ENCODE measurements at places on chromosomes 2 and 18.

GRCh38 chr2:64779117-64779690 is 125.5 kb upstream of the SERTAD2 start:
- no peak for DNase-seq

DNA sequence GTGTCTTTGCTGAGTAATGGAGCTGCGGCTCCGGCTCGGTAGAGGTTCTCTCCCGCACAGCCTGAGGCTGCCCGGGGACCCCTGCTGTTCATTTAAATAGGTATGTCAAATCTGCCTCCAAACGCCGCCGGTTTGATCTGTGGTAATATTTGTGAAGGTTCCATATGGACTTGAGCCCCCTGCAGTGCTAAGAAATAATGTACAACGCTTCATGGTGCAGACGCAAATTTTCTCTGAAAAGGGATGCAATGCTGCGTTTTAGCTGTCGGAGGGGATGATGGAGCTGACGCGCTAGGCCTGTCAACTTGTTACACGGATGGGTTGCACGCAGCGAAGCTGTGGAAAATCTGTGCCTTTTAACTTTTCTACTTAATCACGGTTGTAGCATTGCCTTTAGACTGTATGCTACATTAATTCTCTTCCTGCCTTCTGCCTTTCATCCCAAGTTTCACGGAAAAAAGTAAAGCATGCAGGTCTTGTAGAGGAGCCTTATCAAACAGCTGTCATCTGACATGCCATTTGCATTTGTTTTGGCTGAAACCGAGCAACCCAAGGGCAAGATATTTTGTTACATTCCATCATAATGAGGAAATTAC is 43.2 kb downstream of the MRPS9 start:
- DNase-seq: no peak

DNA sequence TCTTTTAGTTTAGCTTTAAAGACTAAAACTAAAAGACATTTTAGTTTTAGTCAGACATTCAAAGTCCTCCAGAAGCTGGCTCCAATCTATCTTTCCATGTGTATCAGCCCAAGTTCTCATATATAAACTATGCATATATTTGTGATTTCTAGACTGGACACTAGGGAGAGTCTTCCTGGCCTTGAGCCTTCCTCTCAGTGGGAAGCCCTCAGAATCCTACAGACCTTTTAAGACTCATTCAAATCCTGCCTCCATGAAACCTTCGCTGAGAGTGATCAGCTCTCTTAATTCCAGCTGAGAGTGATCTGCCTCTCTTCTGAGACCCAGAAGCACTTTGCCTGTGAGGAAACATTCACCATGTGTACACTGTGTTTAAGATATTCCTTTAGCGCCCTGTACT is 452.7 kb downstream of the TGIF1 start:
- no peak for DNase-seq

GRCh38 chr2:206693399-206694137 is 24.6 kb downstream of the DYTN start:
- DNase-seq: no peak

DNA sequence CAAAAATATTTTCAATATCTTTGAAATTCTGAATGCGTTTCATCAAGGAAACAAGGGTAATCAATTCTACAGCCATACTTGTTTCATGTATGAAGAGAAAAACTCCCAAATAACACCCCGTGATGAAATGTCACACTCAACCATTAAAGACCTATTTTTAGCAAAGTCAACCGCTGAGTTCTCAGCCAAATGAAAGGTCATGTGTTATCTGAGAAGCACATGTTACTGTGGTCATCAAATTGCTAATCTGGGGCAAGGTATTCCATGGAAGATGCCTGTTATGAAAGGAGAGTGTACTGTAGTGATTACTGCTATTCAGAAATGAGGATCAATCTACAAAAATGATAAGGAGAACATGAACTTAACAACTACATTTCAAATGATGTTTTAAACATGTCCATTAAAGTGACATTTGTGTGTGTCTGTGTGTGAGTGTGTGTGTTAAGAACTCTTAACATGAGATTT is 126.7 kb downstream of the BCL2 start:
- no peak for DNase-seq

- DNase-seq: no peak
Observed at GRCh38 chr2:16090650-16091575, 150.6 kb downstream of the MYCN start.

GRCh38 chr2:15472133-15472532 is 89.0 kb downstream of the NBAS start:
- no peak for DNase-seq

GRCh38 chr2:132621131-132621875 is 48.7 kb downstream of the LYPD1 start:
- DNase-seq: no peak

GRCh38 chr2:182280118-182280517 is 146.7 kb downstream of the PDE1A start:
- DNase-seq: no peak

GRCh38 chr2:69514819-69515218 is 77.6 kb upstream of the NFU1 start:
- no peak for DNase-seq

- DNase-seq: no peak
Observed at GRCh38 chr2:101310834-101311695, 2.6 kb upstream of the RNF149 start.

DNA sequence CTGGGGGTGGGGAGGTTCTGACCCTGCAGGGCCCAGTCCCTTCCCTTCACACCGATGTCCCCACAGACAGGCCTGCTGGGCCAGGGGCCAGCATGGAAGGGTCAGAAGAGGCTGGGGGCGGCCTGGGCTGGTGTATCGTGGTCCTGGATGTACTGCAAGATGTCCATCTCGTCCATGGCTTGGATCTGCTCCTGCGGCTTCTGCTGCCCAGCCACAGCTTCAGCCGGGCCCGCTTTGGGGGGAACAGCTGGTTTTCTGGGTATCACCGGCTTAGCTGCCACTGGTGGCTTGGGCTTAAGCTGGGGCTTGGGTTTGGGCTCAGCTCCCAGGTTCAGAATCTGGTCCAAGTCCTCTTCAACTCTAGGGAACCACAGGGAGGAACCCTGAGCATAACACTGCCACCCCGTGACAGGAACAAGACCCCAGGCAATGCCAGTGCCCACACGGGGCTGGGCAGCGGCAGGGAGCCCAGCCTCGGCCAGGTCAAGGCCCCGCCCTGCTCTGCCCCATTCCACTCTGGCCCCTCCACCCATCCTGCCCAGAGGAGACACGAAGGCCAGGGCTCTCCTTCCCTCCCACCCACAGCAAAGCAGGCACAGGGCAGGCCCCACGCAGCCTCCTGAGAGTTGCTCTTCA is 31.9 kb downstream of the HS1BP3 start:
- no peak for DNase-seq

DNA sequence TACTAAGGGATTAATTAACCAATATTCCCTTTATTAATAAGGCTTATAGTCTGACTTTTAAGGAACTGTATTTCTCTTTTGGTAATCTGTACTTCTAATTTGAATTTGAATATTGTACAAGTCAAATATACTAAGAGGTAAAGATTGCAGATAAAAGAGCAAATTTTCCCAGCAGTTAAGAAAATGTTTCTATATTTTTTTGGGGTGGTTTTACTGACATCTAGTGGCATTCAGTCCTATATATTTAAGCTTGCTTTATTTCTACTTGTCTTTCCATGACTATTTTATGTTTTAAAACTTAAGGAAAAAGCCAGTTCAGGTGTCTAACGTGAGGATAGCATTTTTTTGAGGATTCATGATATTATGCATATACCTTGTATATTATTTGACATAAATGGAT is 41.6 kb downstream of the TDRD15 start:
- no peak for DNase-seq

GRCh38 chr2:204170411-204170810 is 233.8 kb downstream of the ICOS start:
- no peak for DNase-seq

- DNase-seq: no peak
Observed at GRCh38 chr18:42446195-42446594, 491.2 kb downstream of the PIK3C3 start.

DNA sequence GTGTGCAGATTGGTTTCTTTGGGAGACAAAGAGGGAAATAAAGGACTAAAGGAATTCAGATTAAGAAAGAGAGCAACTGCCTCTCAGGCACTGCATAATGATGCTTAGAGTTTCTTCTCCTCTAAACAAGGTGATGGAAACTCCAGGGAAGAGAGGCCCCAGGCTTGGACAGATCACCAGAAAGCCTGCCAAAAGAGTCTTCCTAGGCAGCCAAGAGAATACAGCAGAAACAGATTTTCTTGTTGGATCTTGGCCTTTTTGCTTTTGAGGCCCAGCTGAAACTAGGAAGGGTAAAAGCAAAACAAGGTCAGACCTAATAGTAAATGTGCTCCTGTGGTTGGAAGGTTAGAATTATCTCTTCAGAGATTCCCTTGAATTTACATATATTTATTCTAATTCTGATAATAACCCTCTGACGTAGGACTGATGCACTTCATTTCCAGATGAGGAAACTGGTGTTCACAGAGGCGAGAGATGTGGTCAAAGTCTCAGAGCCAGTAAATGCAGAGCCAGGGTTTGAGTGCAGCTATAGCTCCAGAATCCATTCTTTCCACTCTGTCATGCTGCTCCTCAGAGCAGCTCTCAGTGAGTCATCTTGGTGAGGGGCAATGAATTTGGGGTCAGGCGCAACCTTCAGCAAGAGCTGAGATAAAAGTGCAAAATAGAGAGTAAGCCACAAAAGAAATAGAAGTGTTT is 142.3 kb upstream of the FBXO11 start:
- no peak for DNase-seq

DNA sequence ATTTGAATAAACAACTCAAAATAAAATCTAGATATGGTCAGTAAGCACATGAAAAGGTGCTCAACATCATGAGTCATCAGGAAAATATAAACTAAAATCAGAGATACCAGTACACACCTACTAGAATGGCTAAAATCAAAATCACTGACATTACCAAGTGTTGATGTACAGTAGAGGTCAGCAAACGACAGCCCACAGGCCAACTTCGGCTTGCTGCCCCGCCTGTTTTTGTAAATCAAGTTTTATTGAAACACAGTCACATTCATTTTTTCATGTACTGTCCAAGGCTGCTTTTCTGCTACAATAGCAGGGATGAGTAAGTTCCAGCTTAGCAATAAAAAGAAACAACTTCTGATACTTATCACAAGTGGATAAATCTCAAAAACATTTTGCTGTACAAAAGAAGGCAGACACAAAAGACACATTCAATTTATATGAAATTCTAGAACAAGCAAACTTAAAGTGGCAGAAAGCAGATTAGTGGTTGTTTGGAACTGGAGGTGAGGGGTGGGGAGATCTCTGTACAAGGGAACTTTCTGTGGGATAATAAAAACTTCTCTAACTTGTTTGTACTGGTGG is 32.1 kb downstream of the TRAK2 start:
- no peak for DNase-seq

DNA sequence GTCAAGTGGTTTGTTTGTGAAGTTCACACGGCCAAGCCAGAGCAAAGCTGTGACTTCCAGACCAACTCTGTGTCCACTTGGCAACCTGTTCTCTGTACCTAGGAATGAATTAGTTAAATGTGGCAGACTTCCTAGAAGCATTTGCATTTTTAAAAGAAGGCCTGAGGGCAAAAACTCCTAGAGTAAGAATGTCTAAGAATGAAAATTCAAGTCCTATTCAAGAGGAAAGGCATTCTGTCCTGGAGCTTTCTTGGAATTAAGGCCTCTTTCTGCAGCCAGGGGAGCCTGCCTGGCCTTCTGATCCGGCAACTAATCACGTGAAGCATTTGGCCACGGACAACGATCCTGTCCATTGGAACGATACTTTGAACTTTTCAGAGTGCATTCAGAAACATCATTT is 155.0 kb downstream of the SETBP1 start:
- no peak for DNase-seq

- DNase-seq: no peak
Observed at GRCh38 chr18:67261931-67262552, 254.5 kb downstream of the DSEL start.

DNA sequence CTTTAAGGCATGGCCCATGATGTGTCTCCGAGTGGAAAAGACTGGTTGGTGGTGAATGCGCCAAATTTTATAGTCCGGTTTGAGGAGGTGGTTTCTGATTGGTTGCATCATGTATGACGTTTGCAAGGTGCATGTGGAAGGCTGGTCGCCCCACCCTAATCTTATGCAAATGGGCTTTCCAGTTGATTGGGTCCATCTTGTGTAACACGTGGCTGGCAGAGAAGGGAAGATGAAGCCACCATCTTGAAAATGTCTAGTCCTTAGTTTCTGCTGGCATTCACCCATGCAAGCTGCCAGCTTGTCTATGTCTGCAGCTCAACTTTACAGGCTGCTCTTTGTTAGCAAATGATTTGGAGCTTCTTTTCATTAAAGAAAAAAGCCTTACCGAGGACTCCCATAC is 132.2 kb downstream of the PIK3C3 start:
- DNase-seq: no peak

DNA sequence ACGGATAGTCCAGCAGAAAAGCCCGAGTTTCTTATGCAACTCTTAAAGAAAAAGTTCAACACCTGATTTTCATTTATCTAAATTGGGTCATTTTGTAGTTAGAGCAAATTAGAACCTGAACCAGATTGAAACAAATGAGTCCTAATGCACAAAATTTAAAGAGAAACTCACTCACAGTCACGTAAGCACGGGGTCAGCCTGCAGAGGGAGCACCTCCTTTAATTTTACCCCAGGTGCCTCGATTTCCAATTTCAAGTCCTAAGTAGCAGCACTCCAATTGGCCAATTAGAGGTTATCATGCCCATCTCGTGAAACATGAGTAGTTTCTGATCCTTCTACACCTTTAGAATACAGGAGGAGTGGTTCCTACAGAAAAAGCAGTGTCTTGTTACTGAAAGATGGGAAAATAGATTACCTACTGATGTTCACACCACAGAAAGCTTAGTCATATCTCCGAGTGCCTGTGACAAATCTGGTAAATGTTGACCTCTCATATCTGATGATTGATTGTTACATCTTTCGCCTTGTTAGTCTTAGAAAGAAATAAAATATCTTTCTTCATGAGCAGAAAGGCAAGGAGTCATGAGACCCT is 1929.8 kb upstream of the LRRTM1 start:
- DNase-seq: no peak

DNA sequence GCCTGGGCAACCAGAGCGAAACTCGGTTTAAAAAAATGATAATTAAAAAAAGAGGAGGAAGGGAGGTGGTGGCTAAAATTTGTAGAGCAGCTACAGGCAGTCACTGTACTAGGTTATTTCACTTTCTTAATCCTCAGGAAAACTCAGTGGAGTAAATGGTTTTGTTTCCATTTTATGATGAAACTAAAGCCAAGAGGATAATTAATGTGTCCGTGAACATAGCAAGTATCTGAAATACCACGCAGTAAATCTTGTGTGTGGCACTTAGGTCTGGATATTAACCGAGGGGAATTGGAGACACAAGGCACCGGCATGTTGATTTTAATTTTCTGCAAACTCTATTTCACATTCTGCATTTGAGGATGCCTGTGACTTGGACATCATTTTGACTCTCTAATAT is 14.5 kb downstream of the SH3BP4 start:
- DNase-seq: no peak

DNA sequence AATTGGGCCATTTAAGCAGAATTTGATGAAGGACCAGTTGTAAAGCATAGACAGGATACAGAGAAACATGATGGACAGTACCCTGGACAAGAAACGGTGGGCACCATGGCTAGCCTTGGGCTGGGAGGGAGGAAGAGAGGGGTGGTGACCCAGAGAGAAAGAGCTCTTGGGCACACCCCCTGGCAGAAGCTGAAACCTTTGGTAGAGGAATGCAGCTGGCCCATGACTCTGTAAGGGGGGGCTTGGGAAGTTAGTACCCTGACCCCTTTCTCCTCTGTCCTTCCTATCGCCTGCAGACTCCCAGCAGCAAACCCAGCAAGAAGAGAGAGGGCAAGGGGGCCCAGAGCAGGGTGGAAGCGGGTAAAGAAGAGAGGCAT is 32.6 kb downstream of the MRPL44 start:
- no peak for DNase-seq

Data from SIG-M5 (cell line).